ENCODE measurements at places on chromosomes 3 and 15. TPM values are rescaled to one million over a fixed set of nuclear protein-coding genes. Genes with fewer than 3 reads are reported as not detected.

GRCh38 chr3:108118038-108118768 lies 27.4 kb upstream of the CD47 start:
- DNase-seq = no peak

- DNase-seq = no peak
Measured at GRCh38 chr3:194053136-194053535, 82.8 kb upstream of the HES1 start.

GRCh38 chr3:100003609-100004503 lies 110.4 kb downstream of the FILIP1L start:
- DNase-seq = no peak

DNA sequence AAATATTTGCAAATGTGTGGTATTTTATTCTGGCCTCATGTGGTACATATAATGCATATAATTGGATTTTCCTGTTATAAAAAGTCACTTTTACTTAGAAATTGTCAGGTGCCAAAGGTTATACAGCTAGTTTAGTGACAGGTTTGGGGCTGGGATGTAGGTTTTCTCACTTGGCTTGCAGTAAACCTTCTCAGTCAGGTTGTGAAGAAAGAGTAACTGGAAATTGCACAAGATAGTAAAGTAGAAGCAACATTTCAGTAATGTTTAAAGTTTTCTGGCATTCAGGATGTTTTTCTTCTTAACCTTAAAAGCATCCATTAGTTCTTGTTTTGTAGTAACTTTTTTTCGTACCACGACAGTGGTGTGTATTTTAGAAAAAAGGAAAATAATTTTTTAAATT lies 53.9 kb downstream of the MEF2A start:
- no peak for DNase-seq

- peak; percentile 20 for DNase-seq
Measured at GRCh38 chr15:85504749-85505676, 124.6 kb downstream of the AKAP13 start.

- DNase-seq = no peak
Measured at GRCh38 chr15:57509965-57510364, 81.7 kb upstream of the MYZAP start.

DNA sequence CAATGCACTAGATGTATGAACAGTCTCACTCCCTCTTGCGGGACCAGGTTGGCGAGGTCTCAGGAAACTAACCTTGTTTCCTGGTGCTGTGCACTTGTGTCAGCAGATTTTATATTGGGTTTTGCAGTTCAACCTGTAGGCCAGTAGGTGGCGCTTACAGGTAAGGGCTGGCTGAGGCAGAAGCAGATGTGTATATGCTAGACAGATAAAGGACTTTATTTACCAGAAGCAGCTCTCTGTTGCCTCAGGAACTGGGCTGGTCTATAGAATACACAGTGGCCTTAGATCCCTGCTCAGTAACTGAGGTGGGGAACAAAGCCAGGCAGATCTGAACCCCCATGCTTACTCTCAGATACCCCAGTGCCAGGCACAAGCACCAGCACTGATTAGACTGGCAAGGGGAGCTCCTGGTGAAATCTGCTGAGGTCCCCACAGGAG lies 296.8 kb downstream of the DOCK3 start:
- no peak for DNase-seq

- DNase-seq = no peak
Measured at GRCh38 chr3:182855076-182855475, 61.8 kb downstream of the ATP11B start.

- DNase-seq = no peak
Measured at GRCh38 chr3:183489455-183490210, 61.2 kb upstream of the MCF2L2 start.

DNA sequence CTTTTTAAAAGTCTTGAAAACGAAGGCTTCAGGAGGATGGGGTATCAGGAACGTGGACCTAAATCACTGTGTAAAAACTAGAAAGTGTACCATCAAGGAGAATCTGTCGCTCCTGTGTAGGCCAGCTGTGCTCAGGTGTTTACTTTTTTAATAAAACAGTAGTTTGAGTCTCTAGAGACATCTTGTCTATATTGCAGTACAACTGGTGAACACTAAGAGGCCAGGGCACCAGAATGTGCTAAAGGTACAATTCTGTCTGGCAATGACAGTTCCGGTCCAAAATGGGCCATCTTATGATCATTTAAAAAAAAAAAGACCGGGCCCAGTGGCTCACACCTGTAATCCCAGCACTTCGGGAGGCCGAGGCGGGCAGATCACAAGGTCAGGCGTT lies 61.8 kb upstream of the MCF2L2 start:
- DNase-seq = no peak

DNA sequence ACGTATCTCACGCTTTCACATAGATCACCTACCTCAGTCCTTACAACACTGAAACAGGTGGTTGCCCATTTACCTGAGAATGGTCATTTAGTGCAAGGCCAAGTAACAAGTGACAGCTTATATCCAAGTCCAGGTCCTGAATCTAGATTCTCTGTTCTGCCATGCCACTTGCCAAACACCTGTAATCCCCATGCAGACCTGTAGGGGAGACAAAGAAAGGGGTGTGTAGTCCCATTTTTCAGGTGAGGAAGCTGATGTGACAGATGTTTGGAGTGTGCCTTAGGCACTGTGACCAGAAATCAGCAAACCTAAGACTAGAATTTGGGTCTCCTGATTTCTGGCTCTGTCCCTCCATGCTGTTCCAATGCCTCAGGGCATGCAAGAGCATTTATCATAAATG lies 12.7 kb downstream of the ZNF35 start:
- no peak for DNase-seq

GRCh38 chr3:78337801-78338211 lies 1297.9 kb downstream of the ROBO2 start:
- no peak for DNase-seq

DNA sequence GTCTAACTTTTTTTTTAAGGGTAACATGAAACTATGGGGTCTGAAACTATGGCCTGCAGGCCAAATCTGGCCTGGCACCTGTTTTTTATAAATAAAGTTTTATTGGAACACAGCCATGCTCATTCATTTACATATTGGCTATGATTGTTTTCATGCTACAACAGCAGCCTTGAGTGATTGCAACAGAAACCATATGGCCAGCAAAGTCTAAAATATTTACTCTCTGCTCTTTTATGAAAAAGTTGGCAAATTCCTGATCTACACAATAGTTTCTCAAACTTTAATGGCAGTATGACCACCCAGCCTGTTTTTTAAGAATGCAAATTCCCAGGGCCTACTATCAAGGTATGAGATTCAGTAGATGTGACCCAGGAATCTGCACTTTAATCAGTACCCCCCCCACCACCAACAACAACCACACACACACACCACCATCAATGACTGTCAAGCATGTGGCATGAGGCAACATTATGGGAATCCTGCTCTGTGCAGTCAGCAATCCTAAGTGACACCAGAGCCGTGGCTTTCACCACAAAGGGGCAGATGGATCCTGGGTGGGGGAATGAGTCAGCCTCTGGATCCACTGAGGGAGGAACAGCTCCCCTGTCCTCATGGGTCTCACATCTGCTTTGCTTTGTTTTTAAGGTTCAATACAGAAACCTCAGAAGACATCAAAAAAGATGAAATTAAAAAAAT lies 142.8 kb downstream of the NTRK3 start:
- DNase-seq = no peak

- DNase-seq = no peak
Measured at GRCh38 chr3:35439663-35440062, 199.7 kb upstream of the ARPP21 start.

GRCh38 chr3:40996382-40996781 lies 202.9 kb upstream of the CTNNB1 start:
- no peak for DNase-seq

DNA sequence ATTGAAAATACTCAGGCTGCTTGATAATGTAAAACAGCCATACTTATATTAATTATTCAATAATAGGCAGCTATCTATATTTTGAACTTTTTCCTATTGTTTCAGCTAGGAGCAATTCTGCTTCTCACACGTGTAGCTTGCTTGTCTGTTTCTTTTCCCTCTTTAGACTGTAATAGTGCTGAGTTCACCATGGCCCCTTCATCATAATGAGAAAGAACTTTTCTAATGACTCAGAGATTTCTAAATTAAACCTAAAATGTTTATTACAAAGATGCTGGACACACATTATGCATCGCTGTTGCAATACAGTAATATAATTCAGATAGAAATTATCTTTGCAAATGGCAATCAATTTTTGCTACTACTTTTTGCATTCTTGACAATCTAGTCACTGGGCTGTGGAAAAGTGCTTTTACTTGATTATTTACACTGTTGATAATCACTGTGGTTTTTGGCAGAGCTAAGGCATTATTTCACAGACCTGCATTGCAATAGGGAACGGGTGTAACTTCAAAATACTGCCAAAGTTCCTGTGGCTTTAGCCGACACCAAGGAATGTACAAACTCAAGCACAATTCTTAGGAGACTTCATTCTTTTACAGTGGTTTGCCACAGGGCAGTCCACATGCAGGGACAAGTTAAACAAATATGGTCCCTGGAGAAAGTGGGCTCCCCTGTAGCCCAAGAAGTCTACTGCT lies 281.0 kb upstream of the TBL1XR1 start:
- no peak for DNase-seq

GRCh38 chr3:195269375-195270078 lies 1.4 kb downstream of the XXYLT1 start:
- DNase-seq = no peak

DNA sequence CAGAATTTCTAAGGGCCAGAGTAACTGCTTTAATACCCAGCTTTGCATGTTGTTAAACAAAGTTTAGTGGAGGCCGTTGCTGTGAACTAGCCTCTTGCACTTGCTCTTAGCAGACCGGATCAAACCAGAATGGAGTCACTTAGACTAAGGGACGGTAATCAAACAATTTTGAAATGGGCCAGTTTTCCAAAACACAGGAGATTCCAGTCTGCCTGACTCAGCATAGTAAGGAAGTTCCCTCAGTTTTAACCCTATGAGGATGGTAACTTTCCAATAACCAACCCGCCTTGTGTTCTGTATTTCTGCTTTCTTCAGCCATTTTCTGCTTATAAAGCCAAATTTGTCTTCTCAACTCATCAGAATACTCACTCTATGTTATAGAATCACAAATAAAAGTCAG lies 77.2 kb upstream of the WDR72 start:
- no peak for DNase-seq

GRCh38 chr3:157540656-157541055 lies 37.4 kb upstream of the VEPH1 start:
- DNase-seq = no peak

- no peak for DNase-seq
Measured at GRCh38 chr3:71304247-71304646, 279.3 kb downstream of the FOXP1 start.

DNA sequence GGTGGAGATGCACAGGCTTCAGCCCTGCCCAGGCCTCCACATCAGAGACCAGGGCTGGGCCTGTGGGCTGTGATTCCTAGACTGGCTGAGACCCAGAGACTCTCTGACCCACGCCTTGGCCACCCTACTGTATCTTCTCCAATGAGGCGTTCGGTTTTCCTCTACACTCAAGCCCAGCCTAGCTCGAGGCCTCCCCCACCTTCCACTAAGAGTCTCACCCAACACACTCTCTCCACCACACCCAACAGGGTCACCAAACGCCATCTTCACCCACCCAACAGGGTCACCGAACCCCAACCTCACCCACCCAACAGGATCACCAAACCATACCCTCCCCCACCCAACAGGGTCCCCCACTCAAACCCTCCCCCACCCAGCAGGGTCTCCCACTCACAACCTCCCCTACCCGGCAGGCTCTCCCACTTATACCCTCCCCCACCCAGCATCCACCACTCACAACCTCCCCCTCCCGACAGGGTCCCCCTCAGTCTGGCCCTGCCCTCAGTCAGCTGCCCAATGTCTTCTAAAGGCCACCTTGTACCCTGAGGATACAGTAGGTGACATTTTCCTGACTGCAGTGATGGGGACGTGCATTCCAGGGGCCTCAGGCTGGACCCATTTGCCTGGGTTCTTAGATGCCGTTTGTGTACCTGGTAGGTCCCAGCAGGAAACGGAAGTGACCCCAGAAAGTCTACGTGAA lies 20.4 kb downstream of the CFAP100 start:
- no peak for DNase-seq

- DNase-seq = no peak
Measured at GRCh38 chr3:51610708-51611107, 60.3 kb upstream of the TEX264 start.

DNA sequence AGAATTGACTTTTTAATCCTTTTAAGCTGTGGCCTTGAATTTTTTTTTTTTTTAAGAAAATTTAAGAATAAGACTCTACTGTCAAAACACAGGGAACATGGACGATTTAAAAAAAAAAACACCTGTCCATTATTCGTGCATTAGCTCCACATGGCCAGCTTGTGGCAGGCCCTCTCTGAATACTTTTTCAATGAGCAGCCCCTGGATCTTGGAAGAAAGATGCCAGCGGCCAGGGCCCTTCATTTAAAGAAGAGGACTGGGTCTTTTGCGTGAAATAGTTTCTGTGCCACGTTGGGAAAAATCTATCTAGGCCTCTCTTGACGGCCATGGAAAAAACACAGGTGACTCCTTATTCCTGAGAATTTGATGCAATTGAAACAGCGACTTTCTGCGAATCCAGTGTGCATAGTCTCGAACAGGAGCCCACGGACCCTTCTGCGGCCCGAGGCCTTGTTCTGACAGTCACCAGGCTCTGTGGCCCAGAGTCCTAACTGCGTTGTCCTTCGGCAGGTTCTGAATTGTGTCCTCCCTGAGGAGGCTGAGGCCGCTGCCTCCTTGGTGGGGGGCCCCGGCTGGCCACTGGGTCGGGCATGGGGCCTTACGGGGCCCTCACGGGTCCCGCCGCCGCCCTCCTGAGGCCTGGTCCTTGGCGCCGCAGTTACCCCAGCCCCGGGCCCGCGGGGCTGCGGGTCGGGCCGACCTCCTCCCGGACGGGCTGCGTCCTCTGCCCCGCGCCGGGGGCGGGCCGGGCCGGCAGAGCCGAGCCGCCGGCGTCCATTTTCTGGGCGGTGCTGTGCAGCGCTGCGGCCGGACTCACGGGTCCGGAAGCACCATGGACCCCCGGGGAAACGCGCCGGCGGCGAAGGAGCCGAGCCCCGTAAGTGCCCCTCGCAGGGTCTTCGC lies 33.5 kb downstream of the ZBTB38 start:
- no peak for DNase-seq

SH3BP5 gene
- 91.2 TPM for total RNA-seq

GBE1 gene
- 155 TPM for total RNA-seq

TGM5 gene
- not detected for total RNA-seq

SAMMSON gene
- not detected for total RNA-seq

CFAP20DC gene
- 2.3 TPM for total RNA-seq

ATOSA gene
- 26.9 TPM for total RNA-seq

LHFPL4 gene
- not detected for total RNA-seq

TMEM266 gene
- not detected for total RNA-seq

SLC27A2 gene
- total RNA-seq = not detected

THAP10 gene
- 3.3 TPM for total RNA-seq

PSTPIP1 gene
- total RNA-seq = 1.0 TPM

ALS2CL gene
- 5.7 TPM for total RNA-seq

ANKUB1 gene
- not detected for total RNA-seq

CRABP1 gene
- not detected for total RNA-seq

All from pulmonary artery endothelial cell (primary cell).